ENCODE measurements at places on chromosomes 11 and 22. TPM values are rescaled to one million over a fixed set of nuclear protein-coding genes. Genes with fewer than 3 reads are reported as not detected.

The SLC22A6 gene
- not detected for total RNA-seq

The TOMM22 gene
- total RNA-seq, result 21.4 TPM

The DKK3 gene
- 25.9 TPM for total RNA-seq

The FXYD2 gene
- total RNA-seq, result 396 TPM

The HPX gene
- not detected for total RNA-seq

The DEUP1 gene
- total RNA-seq, result 0.99 TPM

The CD248 gene
- 10.6 TPM for total RNA-seq

The CCDC85B gene
- total RNA-seq, result 49.8 TPM

The GVQW3 gene
- 16.2 TPM for total RNA-seq

The OR51B5 gene
- total RNA-seq, result not detected

The TNNI2 gene
- 3.6 TPM for total RNA-seq

The MMP10 gene
- total RNA-seq, result not detected

The OR10G6 gene
- total RNA-seq, result not detected

The ARHGAP32 gene
- 26.0 TPM for total RNA-seq

The PHETA2 gene
- total RNA-seq, result 9.2 TPM

DNA sequence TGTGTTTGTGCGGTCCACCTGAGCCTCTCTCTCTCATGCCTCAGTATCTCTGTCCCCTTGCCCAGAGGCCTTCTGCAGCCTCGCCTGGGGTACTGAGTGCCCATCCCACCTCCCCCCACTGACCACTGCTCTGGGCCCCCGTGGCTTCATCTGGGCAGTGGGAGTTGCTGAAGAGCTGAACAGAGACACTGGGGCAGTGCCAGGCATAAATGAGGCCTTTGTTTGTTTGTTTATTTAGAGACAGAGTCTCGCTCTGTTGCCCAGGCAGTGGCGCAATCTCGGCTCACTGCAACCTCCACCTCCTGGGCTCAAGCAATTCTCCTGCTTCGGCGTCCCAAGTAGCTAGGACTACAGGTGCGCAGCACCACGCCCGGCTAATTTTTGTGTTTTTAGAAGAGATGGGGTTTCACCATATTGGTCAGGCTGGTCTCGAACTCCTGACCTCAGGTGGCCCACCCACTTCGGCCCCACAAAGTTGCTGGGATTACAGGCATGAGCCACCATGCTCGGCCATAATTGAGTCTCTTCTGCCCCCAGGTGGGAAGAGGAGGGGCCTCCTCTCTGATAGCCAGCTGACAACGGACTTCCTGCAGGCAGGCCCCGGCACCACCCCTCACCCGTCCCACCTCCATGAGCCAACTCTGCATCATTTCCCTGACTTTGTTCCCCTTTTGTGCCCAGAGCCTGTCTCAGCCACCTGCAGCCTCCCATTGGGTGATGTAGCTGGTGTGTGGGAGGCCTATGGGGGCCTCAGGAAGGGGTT lies 9.3 kb downstream of the CRYBB3 start:
- no peaks in the 10 kb centered on the region for H3K27me3 ChIP-seq
- no peak overlapping the region for H3K27ac ChIP-seq
- H3K4me3 ChIP-seq, result no peak overlapping the region
- no peaks in the 10 kb centered on the region for H3K4me1 ChIP-seq
- H3K36me3 ChIP-seq, result no peaks in the 10 kb centered on the region

- H3K27ac ChIP-seq, result no peak overlapping the region
- H3K27me3 ChIP-seq, result no peaks in the 10 kb centered on the region
These were observed 7.5 kb downstream of the ZNF74 start for GRCh38 chr22:20401376-20402014.

DNA sequence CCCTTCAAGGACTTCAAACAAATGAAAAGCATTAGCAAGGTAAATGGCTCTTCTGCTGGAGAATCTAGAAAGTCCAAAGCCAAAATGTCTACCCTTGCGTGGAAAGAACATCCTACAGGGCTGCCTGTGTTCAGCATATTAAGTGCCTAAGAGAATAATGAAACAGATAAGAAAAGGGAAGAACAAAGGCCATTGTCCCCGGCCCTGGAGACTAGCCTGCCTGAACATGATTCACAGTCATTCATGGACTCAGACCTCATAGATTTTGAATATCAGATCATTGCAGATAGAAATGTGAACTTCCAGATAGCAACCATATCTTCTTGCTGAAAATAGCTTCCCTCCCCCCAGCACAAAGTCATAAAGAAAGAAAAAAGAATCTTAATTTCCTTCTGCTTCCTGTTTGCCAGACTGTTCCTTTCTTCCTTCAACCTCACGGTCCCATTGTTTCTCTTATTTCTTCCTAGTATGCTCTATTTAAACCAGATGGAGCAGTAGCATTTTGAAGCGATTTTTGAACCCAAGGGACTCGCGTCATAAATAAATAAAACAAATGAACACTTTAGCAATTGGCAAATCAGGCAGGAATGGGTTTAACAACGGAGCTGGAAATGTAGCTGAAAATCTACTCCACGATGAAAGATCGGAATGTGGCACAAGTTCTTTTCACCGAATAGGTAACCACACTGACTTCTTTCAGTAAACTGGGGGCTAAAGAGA lies 408.2 kb upstream of the CCDC90B start:
- no peaks in the 10 kb centered on the region for H3K36me3 ChIP-seq
- no peak for DNase-seq
- H3K4me3 ChIP-seq, result no peak overlapping the region

DNA sequence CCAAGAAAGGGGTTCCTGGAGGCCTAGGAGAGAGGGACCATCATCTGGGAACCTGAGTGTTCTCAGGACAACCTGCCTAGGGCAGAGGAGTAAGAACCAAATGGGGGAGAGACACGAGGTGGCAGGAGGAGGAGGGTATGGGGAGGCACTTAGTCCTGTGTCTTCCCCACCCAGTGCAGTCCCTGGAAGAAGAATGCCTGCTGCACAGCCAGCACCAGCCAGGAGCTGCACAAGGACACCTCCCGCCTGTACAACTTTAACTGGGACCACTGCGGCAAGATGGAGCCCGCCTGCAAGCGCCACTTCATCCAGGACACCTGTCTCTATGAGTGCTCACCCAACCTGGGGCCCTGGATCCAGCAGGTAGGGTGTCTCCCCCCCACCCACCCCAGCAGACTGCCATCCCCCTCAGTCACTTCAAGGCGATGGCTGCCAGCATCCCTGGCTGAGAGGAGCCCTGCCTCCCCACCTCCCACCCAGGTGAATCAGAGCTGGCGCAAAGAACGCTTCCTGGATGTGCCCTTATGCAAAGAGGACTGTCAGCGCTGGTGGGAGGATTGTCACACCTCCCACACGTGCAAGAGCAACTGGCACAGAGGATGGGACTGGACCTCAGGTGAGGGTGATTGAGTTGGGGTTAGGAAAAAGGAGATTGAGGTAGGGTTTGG lies 3.7 kb upstream of the INPPL1 start:
- H3K27ac ChIP-seq, result no peak overlapping the region
- no peaks in the 10 kb centered on the region for H3K27me3 ChIP-seq
- H3K4me1 ChIP-seq, result peaks cover 18% of the 10 kb centered on the region

DNA sequence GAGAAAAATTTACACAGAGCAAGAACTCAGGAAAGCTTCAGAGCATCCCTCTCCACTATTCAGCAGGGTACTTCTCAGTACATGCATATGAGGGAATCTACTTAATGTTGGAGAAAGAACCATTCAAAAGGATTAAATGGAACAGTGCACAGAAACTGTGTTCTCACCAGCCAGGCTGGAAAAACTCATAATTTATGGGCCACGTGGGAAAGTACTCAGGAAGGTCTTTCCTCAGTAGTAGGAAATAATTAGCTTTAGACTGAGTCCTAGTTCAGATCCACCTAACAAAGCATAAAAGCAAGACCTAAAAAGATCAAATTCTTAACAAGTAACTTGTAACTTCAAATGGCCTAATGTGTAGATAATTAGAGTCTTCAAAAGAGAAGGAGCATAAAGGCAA lies 134.0 kb downstream of the FAM76B start:
- no peak overlapping the region for H3K4me3 ChIP-seq
- H3K27ac ChIP-seq, result no peak overlapping the region
- H3K36me3 ChIP-seq, result no peaks in the 10 kb centered on the region
- no peaks in the 10 kb centered on the region for H3K4me1 ChIP-seq
- H3K27me3 ChIP-seq, result no peaks in the 10 kb centered on the region
- DNase-seq, result no peak

DNA sequence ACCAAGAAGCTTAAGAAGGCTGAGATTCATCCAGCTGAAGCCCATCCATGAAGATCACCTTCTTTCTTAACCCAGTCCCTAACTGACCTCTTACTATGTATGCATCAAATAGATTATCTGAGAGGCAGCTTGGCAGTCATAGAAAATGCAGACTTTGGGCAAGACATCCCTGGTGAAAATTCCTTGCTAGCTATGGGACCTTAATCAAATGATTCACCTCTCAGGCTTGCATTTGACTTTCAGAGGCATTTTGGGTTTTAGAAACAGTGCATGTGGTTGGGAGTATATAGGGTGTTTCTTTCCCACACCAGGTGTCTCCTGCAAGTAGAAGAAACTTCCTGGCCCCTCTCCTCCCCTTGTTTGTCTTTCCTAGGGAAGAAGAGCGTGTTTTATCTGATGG lies 188.5 kb upstream of the ISX start:
- H3K4me3 ChIP-seq, result no peak overlapping the region
- DNase-seq, result no peak
- H3K4me1 ChIP-seq, result no peaks in the 10 kb centered on the region
- no peak overlapping the region for H3K27ac ChIP-seq

GRCh38 chr11:101914738-101915426 lies at the start of gene CEP126:
Gene CEP126 (plus strand): TSS chr11:101915010. CDS start chr11:101915285, 275 bp downstream.
- H3K27ac ChIP-seq, result peak within 1 kb of the TSS; percentile 55
- H3K4me1 ChIP-seq, result peaks cover 17% of the 10 kb centered on the region
- H3K27me3 ChIP-seq, result no peaks in the 10 kb centered on the region
- peak within 1 kb of the TSS; percentile 94 for H3K4me3 ChIP-seq

- no peaks in the 10 kb centered on the region for H3K36me3 ChIP-seq
- peak overlapping the region; percentile 15 for H3K4me3 ChIP-seq
- peak; percentile 89 for DNase-seq
- H3K27ac ChIP-seq, result peak overlapping the region; percentile 93
These were observed 41.8 kb upstream of the DLAT start for GRCh38 chr11:111983187-111983986.

DNA sequence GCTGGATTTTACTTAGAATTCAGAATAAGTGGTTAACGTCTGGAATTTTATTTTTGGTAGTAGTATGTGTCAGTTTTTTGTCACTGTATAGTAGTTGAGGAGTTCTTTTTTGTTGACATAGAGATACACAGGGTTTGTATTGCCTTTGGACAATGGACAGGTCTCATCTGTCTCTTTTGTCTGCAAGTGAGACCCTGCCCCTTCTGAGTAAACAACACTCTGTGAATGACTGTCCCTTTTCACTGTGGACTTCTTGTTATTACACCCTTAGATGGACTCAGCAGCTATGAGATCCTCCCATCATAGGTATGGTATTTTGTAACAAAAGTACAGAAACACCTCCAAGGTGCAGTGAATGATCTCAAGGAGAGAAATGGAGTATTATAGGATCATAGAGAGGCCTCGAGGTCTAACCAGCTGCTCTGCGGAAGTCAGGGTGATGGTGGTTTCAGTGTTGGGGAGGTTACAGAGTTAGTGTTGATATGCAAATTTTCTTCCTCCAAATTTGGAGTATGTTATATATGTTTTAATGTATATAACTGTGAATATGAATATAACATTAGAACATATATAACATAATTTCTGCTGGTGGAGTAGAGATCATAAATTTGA lies 7.8 kb downstream of the PPP6R3 start:
- peaks cover 72% of the 10 kb centered on the region for H3K4me1 ChIP-seq
- no peak for DNase-seq
- no peaks in the 10 kb centered on the region for H3K36me3 ChIP-seq

DNA sequence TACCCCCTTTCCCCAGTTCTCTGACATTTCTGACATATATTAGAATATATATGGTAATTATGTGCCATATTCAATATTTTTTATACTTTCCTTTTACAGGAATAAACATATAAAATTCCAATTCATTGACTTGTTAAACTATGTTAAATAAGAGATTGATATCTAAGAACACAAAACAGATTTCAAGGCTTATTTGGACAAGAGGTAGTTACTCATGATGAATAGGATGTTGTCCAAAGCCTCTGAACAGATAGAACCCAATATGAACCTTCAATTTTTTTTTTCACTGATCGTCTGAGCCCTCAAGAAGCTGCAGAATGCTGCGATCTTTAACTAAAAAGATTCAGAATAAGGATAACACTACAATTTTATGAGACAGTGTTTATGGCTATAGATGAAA lies 340.3 kb downstream of the LUZP2 start:
- H3K4me3 ChIP-seq, result no peak overlapping the region
- H3K27ac ChIP-seq, result no peak overlapping the region

DNA sequence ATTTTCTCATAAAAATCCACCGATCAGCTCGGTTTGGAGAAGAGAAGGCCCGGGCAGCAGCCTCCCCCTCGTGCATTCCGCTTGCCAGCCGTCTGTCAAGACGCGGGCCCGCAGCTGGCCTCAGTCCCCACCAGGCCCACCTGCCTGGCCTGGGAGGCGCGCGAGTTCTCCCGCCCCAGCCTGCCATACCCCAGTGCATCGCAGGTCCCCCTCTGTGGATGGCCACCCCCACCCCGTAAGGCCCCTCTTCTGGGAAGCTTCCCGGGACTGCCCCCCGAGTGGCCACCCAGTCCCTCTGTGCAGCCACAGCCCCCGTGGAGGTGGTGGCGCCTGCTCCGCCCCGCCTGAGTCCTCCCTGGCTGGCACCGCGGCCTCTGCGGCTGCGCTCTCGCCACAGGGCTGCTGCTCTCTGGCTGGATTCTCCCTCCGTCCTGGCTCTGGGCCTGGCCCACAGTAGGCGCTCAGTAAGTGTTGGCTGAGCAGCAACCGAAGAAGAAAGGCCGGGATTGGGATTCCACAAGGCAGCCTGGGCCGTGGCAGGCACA lies 74.0 kb upstream of the TCF20 start:
- H3K4me1 ChIP-seq, result peaks cover 7% of the 10 kb centered on the region
- H3K36me3 ChIP-seq, result no peaks in the 10 kb centered on the region
- DNase-seq, result no peak
- H3K27me3 ChIP-seq, result no peaks in the 10 kb centered on the region

- no peak for DNase-seq
- H3K4me1 ChIP-seq, result no peaks in the 10 kb centered on the region
- no peaks in the 10 kb centered on the region for H3K36me3 ChIP-seq
These were observed 398.6 kb upstream of the DDI1 start for GRCh38 chr11:103637831-103638230.
